ENCODE measurements at places on chromosomes 7 and 10.
A peak's percentile ranks its signal among the peaks of the same experiment; 100 is the strongest.

GRCh38 chr10:24339387-24339786 lies 130.4 kb downstream of the KIAA1217 start:
- no peak for DNase-seq

DNA sequence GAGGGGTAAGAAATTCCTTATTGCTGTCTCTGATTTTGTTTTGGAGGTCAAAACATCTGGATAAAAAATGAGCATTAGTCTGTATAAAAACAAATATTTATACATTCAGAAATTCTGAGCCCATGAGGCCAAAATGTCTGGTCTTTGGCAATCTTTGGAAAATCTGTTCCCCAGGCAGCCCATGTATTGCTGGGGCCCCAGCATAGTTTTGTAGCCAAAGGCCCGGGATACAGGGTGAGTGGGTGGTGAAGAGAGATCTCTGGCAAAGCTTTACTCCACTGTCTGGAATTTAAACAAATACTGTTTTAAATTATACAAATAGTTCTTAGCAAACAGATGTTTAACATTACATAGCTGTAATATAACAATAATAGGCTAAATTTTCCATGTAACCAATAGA lies 134.7 kb upstream of the GALNT17 start:
- DNase-seq = no peak

DNA sequence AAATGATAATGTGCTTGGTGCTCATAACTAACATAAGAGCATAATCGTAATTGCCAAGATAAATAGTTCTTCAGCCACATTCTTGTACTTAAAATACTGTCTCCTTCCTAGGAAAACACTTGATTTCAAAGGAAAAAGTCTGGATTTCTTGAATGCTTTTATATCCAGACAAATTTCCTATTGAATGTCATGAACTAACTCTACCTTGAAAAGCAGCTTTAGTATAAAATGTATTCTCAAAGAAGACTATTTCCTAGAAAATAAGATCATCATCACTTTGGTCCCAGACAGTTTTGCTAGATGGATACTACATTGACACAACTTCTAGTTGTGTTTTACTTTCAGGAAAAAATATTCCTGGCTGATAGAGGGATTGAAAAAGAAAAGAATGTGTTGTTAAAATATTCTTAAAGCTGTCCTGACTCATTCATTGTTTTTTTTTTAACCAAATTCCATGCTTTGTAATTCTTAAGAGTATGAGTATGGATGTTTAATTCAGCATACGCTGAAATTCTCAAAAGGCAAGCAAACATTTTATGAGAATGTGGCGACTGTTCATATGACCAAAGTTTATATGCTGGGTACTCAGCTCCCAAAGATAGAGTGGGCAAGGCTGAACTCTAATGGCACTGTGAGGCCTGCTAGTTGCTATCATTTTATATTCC lies 106.1 kb downstream of the PPP1R3A start:
- peak; percentile 10 for DNase-seq

GRCh38 chr10:124683814-124684213 lies 60.4 kb downstream of the FAM53B start:
- DNase-seq = no peak

DNA sequence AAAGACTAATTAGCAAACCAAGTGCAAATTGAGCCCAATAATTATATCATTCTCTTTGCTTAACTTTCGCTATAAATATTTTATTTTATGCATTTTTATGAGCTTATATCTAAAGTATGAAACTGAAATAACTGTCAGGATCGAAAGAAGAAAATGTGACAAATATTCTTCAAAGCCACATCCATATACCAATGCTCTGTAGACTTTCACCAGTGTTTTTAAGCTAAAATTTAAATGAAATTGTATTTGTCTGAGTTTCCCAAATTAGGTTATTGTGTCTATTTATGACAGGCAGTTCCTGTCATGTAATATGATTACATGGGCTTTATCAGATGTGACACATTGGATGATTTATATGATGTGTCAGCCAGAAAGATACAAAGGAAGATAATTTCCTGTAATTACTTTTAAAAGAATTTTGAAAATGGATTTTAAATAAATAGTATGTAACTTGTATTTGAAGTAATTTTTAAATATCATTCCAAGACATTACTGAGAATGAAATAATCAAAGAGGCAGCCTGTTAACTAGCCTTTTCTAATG lies 317.9 kb upstream of the KLF6 start:
- DNase-seq = peak; percentile 21

GRCh38 chr10:70432101-70432500 lies 9.4 kb downstream of the NODAL start:
- no peak for DNase-seq

DNA sequence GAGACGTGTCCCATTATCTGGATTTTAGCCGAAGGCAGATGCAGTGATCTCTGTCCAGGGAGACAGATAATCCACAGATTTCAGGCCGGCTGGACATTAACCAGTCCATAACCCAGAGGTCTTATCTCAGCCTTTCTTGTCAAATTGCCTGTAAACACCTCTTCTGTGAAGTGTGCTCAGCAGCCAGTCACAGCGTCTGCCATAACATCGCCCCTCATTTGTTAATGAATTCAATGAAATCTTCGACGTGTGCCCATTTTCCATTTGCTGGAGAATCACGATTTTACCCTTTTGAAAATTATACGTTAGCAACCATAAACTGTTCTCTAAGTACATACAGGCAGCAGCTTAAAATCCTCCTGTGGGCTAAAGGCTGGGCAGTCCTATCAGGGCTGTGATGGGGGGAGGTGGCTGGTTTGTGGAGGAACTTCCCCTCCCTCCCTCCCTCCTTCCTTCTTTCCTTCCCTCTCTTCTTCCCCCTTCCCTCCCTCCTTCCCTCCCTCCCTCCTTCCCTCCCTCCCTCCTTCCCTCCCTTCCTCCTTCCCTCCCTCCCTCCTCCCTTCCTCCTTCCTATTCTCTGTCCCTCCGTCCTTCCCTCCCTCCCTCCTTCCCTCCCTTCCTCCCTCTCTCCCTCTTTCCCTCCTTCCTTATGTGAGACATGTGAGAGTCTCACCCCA lies 26.6 kb upstream of the FAM20C start:
- DNase-seq = no peak

DNA sequence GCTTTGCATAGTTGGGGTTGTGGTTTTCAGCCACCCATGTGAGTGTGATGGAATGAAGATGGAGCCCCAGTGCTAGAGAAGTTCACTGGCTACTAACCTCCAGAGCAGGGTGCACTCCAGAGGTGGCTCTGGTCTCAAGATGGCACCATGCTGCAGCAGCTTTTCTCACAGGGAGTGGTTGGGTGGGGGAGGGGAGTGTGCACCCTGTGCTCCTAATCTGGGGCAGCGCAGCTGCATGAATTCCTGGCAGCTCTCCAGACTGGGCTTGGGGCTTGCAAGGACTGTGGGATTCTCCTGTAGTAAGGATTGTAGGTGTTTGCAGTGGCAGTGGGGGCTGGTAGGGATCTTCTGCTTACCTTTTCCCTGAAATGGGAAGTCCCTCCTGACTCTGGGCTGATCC lies 23.7 kb downstream of the PHTF2 start:
- DNase-seq = no peak

DNA sequence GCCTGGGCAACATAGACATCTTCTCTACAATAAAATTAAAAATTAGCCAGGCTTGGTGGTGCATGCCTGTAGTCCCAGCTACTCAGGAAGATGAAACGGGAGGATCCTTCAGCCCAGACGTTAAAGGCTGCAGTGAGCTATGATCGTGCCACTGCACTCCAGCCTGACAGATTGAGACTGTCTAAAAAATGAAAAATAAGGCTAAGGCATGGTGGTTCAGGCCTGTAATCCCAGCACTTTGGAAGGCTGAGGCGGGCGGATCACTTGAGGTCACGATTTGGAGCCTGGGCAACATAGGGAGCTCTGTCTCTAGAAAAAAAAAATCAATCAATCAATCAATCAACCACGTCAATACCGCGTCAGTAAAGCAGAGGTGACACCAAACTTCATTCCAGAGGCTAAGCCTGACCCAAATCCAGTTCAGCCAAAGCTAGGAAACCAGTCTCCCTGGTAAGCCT lies 31.1 kb downstream of the MRPS24 start:
- DNase-seq = no peak

DNA sequence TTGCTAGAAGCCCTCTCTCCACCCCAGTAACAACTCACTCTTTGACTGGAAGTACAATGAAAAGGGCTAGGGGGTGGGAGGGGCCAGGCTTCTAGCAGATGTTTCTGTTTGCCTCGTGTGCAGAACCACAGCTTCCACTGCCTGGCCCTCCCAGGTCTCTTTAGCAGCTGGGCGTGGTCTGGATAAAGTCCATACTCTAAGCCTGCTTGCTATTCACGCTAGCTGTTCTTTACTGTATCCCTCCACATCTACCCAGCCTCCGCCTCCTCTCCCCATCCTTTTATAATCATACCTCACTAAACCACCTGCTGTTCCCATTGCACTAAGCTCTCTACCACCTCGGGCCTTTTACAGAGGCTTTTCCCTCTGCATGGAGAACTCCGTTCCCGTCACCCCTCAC lies 288.8 kb downstream of the CAMK1D start:
- no peak for DNase-seq

GRCh38 chr7:77862691-77863090 lies 64.1 kb downstream of the PHTF2 start:
- no peak for DNase-seq

DNA sequence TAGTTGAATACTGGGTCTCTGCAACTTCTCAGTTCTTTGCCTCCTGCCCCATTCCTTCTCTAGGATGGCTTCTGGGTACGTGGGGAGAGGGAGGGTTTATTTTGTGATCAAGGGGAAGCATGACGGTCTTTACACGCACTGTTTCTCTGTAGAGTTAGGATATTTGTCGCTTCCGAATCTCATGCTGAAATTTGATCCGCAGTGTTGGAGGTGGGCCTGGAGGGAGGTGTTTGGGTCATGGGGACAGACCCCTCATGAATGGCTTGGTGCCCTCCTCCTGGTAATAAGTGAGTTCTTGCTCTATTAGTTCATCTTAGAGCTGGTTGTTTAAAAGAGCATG lies 311.2 kb downstream of the GALNT17 start:
- DNase-seq = no peak

DNA sequence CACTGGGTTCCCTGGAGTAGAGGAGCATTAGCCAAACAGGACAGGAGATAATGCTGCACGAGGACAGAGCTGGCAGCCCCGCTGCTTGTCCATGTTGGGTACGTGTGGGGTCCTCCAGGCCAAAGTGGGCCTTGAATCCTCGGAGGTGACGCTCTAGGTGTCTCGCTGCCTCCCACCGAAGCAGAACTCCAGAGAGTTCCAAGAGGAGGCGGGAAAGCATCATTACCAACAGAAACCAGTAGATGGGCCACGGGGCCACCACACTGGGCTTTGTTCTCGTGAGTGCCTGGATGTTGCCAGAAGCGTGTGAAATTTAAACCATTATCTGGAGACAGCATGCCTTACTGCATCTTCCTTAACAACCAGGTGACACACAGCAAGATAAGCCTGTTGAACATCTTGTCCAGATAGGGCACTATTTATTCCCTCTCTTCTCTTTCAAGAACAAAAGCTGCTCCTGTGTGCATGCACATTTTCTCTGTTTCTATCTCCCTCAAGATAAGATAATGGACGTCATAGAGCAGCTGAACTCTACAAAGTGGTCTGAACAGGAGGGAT lies 56.8 kb downstream of the TNS3 start:
- no peak for DNase-seq

GRCh38 chr7:45001138-45001694 lies 1.2 kb downstream of the CCM2 start:
- DNase-seq = no peak

DNA sequence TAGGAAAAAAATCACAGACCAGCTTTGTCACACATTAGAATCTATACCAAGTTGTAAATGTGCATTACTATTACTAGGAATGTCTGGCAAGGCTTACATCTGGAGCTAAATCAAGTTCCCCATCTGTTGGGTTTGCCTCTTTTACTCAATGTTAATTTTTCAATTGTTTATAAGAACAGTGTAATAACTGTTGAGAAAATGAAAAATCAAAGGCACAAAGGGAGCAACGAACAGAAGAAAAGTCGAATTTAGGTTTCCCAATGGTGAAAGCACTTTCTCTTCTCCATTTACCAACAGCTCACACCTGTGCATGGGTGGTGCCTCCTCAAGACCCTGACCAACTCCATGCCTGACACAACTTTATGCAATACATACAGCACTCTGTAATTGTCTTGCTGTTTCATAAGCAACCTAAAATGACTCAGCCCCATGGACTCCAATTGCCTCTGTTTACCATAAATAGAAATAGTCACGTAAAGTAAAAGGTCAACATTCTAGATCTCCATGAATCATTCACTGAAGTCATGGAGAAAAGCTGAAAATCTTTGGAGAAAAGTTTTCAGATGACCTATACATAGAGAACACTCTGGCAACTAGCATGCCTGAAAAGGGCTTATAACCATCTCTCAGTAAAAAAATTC lies 95.5 kb upstream of the KCNIP2 start:
- peak; percentile 96 for DNase-seq

DNA sequence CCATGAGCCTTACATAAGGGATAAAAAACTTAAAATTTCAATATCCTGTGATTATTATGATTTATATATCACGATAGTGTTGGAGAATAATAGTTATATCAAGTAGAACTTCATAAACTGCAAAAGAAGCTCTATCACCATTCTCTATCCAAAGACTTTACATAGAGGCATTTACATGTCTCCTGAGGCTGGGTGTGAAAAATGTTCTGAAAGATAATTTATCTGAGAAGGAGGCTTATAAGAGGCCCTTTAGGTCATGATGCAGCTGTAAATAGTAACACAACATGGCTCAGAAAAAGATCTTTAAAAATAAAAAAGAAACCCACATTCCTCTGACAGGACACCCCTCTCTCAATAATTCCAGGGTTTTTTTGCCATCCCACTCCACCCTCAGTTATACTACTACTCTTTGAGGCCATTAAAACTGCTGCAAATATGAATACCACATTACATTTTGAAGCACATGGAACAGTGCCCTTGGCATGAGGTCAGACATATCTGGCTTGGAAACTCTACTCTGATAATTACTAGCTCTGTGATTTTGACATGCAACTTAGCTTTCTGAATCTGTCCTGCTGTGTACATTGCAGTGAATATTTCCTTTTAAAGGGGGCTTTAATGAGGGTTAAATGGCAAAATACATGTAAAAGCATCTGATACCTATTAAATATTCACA lies 55.5 kb downstream of the SLC16A12 start:
- DNase-seq = no peak

GRCh38 chr10:78225594-78225993 lies 191.9 kb downstream of the RPS24 start:
- DNase-seq = no peak

DNA sequence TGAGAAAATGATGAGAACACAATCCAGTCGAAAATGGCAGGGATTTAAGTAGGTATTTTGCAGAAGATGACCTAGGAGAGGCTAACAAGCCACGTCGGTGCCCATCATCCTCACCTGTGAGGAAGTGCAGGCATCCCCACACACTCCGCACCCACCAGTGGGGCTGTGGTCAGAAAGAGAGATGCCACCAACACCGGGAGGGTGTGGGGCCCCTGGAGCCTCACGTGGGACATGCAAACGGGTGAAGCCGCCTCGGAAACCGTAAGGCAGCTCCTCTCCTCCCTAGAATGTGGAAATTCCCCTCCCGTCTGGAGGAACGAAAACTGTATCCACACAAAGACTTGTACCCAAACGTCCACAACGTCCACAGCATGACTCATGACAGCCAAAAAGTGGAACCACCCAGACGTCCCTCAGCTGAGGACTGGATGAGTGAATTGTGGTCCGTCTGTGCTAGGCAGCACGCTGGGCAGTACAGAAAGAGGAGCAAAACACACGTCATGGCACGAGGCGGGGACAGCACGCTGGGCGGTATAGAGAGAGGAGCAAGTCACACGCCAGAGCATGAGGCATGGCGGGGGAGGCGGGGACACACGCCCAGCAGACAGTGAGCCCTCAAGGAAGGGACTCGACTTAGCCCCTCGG lies 246.0 kb downstream of the ELFN1 start:
- no peak for DNase-seq

Measured in ELR (cell line).